ENCODE measurements at places on chromosomes 1 and 21.
A peak's percentile ranks its signal among the peaks of the same experiment; 100 is the strongest.

GRCh38 chr1:245770156-245770555 is 615.4 kb downstream of the KIF26B start:
- no peak for DNase-seq

DNA sequence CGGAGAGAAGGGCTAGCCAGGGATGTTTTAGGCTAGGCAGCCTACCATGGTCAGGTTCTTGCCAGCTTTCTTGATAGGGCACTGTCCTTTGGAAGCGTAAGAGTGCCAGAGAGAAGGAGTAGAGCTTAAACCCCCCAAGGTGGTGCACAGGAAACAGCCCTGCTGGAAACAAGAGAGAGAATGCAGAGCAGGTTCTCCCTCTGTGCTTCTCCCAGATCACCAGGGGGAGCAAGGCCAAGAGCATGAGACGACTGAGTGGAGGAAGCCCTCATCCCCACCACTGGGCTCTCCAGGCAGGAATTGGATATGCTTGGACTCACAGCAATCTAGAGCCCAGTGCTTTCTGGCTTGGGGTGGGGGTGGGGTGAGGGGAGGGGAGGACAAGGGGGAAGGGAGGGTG is 49.8 kb downstream of the ATP2B4 start:
- no peak for DNase-seq

GRCh38 chr1:58405660-58406059 is 140.9 kb downstream of the OMA1 start:
- DNase-seq: no peak

DNA sequence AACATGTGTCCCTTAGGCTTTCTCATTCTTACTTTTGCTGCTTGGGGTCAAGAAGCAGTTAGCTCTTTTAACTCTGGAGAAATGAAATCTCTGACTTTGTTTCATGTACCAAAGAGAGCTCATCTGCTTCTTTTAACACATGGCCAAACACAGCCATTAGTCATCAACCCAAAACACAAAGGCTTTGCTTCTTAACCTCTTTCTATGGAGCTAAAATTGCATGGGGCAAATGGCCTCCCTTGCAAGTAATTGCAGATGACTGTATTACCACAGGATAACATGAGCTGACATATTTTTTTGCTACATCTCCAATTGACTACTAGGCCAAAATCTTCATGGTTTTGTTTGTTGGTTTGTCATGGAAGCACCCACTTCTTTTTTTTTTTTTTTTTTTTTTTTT is 300.9 kb downstream of the BRINP3 start:
- DNase-seq: no peak

DNA sequence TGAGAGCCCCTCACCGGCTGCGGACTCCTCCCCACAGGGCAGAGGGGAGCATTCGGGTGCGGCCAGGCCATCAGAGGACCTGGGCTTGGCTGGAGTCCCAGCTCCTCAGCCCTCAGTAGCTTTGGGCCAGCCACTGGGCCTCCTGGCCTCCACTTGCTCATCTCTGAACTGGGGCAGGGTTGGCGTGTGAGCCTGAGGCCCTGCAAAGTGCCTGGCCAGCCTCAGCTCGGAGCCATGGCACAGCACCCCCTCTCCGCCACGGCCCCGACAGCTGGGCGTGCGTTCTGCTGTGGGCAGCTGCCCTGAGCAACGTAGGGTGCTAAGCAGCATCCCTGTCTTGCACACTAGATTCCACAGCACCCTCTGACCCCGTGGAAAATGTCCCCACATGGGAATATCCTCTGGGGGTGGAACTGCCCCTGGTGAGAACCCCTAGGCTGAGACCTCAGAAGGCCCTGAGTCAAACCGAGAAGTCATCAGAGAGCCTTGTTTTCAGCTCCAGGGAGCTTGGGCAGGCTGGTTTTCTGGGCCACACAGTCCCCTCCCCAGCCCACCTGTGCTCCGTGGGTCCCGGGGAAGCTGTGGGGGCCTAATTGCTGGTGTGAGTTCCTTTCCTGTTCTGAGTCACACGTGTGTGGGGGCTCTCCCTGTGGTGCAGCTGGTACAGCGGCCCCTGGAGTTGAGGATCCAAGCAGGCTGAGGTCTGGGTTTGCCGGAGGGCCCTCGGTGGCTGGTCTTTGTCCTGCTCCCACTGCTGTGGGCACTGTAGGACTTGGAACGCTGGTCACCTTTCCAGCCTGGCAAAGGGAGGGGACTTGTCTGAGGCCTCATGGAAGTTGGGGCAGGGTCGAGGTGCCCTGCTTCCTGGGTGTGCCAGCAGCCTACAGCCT is 24.5 kb downstream of the TP73 start:
- DNase-seq: peak; percentile 53

DNA sequence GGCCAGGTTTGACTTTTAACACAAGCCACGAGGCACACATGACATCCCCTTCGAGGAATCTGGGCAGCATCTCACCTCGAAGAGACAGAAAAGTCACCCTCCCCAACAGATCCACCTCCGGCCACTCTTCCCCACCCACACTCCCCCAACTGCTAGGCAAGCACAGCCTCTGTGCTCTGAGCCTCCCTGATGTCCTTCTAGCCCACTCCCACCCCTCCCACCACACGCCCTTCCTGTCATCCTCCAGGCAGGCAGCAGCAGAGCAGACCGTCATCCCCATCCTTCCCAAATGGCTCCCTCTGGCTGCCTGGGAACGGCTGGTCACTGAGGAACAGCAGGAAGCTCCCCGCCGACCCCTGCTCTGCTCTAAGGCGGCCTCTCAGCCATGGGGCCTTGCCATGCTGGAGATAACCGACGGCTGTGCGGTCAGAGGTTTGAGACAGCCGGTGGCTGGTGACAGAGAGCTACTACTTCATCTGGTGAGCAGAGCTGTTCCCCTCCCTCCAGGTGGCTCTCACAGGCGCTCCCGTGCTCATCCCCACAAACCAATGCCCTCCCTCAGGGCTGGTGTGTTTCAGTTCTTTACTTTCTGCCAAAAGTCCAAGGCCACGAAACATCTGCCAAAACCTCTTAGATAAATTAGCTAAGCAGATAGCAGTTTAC is 25.6 kb downstream of the NPHP4 start:
- DNase-seq: no peak

DNA sequence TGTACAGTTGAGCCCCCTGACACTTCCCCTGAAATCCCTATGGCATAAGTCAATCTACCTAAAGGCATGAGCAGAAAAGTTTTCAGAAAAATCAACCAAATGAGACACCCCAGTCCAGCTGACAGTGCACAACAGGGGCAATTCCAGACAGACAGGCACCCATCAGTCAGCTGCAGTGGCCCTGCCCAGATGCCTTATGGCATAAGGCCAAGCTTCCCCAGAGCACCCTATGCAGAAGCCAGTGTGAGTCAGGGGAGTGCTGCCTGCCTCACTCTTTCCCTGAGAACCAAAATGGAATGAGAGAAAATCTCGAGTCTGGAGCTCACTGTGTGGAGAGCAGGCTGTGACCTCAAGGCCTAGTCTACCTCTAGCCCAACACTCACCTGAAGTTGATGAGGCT is 38.1 kb downstream of the MRAP start:
- DNase-seq: no peak

- DNase-seq: no peak
These were observed 67.4 kb downstream of the LUZP1 start for GRCh38 chr1:23101101-23101827.

DNA sequence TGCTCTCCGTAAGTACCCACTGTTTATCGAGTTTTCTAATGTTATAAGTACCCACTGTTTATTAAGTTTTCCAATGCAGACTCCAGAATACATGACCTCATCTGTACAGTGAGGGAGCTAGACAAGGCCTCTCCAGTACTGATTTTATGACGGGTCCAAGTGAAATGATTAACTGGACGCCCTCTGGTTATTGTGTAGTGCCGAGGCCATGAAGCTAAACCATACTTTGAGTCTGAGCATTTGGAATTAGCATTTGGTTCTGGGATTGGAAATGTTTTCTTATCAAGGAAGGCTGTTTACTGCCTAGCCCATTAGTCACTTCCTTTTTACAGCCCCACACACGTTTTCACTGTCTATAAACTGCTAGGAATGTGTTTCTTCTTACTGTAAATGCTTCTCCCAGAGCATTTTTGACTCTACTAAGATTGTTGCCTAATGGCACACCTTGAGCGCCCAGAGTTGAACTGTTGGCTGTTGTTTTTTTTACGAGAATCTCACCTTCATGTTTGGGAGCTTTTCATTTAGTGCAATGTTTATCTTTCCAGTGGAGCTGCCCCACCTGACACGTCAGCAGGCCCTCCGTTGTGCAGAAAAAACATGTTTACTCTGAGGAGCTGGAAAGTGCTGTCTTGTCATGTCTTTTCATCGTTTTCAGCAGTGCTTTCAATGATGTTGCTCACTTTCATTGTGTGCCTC is 26.9 kb downstream of the SPATA46 start:
- DNase-seq: peak; percentile 31

- no peak for DNase-seq
These were observed at the start of gene AJAP1 for GRCh38 chr1:4653796-4654725. AJAP1 (plus strand) TSS chr1:4654609; CDS start chr1:4655426, 817 bp downstream.

DNA sequence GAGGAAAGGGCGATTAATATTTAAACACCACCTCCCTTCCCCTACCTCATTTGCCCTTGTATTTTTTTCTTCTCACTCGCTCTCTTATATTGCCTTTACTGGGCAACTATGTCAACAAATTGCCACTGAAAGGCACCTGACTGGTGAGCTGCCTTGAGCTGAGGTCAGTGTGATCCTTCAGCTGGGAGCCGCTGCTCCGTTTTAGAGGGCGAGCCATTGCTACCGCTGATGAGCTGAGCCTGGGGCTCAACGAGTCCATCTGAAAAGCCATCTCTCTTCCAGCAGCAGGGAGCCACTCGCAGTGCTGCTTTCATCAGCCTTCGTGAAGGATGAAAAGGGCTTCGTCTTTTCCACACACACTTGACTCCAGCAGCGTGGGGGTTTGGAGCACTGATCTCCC is 108.0 kb upstream of the KIF26B start:
- DNase-seq: no peak

GRCh38 chr1:99133756-99134500 is 129.3 kb upstream of the PLPPR5 start:
- no peak for DNase-seq

DNA sequence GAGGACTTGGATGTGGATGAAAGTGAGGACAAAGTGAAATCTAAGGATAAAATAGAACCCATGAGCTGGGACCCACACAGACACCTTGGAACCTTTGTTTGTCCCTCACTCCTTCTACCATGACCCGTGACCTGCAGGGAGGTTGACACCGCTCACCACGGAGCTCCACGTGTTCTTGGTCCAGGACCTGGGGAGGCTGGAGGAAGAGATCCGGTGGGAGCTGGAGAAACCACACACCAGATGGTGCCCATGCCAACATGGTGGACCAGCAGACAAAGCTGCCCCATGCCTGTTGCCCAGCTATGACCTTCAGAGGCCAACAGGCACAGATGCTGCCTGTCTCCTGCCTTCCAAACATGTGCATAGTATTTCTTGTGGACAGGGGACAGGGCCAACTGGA is 721.9 kb downstream of the PTPRU start:
- no peak for DNase-seq

DNA sequence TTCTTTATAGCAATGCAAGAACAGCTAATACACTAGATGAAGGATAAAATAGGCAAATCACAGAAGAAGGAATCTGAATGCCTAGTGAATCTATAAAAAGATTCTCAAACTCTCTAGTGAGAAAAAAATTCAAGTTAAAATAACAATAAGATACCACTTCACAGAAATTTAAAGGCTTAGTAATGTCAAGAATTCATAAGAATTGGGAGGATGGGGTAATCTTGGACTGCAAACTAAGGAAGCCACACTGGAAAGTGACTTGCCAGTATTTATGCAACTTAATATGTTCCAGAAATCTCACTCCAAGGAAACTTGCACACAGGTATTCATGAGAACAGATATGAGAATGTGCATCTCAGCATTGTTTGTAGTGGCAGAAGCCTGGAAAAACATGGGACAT is 38.9 kb upstream of the PRRC2C start:
- DNase-seq: no peak

DNA sequence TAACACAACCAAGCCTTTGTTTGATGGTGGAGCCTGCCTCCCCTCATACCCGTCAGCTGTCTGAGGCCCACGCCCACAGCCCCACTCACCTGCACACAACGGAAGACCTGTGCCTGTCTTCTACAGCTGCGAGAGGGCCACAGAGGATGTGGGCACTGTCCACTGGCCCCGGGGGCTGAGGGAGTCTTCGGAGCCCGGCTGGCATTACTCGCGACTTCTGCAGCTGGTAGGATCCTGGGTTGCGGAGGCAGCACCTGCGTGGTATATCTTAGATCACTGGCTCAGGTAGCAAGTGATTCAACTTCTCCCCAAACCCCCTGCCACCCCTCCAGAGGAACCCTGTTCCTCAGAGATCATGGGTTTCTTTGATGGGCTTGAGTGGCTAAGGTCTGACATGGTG is 109.9 kb downstream of the EDEM3 start:
- DNase-seq: no peak

GRCh38 chr1:199616947-199617346 is 410.6 kb upstream of the NR5A2 start:
- no peak for DNase-seq

- DNase-seq: no peak
These were observed 25.1 kb downstream of the SPSB1 start for GRCh38 chr1:9317591-9318417.

- DNase-seq: no peak
These were observed 48.1 kb upstream of the KCNA3 start for GRCh38 chr1:110722807-110723206.

DNA sequence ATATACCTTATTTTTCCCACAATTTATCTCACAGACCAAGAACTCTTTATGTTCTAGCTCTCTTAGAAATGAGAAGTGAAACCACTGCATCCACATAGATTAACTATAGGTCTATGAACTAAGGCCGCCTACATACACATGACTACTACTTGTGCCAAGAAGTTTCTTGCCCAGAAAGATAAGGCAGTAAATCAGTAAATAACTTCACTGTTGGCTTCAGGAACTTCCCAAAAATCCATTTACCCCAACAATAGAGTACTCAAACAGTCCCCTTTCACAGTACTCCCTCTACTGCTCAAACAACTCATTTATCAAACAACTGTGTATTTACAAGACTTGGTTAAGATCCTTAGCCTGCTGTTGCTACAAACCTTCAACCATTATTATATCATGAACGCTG is 96.5 kb downstream of the NME7 start:
- DNase-seq: no peak

- DNase-seq: no peak
These were observed 8.9 kb downstream of the EPHA10 start for GRCh38 chr1:37755951-37756560.
